ENCODE measurements at places on chromosomes 12 and 14. TPM values are rescaled to one million over a fixed set of nuclear protein-coding genes. Genes with fewer than 3 reads are reported as not detected.

Gene KCNJ8
- total RNA-seq, result 0.27 TPM

Gene PLXNC1
- total RNA-seq, result 0.08 TPM

Gene KERA
- total RNA-seq, result not detected

Gene RNASE7
- total RNA-seq, result not detected

Gene ARMH4
- total RNA-seq, result 0.71 TPM

Gene KRT83
- total RNA-seq, result 2.4 TPM

Gene ADAMTS20
- not detected for total RNA-seq

Gene KLC1
- total RNA-seq, result 79.5 TPM

Gene DCP1B
- total RNA-seq, result 8.7 TPM

Gene CKB
- 157 TPM for total RNA-seq

Gene KIF5A
- 0.20 TPM for total RNA-seq

Gene ACOT4
- 1.6 TPM for total RNA-seq

Gene IFNG-AS1
- total RNA-seq, result not detected

Gene ARHGEF25
- total RNA-seq, result 5.0 TPM
